ENCODE measurements at places on chromosomes 13 and 19.

DNA sequence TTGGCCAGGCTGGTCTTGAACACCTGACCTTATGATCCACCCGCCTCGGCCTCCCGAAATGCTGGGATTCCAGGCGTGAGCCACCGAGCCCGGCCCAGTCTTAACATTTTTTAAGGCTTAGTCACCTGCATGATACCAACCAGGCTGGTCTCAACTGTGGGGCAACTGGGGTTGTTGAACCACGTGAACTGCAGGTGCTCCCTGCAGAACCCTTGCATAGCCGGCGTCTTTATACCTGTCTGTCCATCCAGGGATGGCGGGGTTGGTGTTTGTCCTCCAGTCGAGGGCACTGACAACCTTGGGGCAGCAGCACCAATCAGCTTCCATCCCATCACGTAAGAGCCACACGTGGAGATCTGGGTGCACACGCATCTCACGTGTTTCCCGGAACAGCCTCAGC is 24.8 kb upstream of the LILRA2 start:
- DNase-seq: no peak

DNA sequence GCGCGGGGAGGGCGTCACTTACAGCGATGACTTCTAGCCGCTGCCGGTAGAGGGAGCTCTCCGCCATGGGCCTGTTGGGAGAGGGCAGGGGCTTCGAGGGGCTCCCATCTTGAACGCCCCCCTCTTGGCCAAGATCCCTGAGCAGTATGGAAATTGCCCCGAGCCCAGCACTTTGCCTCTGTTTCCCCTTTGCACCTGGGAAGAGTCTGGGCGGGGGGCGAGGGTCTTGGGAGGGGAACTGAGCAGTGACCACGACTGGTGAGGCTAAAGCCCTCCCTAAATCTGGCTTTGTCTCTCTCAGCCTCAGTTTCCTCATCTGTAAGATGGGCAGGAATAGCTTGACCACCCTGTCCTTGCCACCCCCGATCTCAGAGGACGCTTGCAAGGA is 2.8 kb downstream of the PALM3 start:
- DNase-seq: no peak

GRCh38 chr13:98143601-98144026 is 720 bp downstream of the FARP1 start:
- no peak for DNase-seq

DNA sequence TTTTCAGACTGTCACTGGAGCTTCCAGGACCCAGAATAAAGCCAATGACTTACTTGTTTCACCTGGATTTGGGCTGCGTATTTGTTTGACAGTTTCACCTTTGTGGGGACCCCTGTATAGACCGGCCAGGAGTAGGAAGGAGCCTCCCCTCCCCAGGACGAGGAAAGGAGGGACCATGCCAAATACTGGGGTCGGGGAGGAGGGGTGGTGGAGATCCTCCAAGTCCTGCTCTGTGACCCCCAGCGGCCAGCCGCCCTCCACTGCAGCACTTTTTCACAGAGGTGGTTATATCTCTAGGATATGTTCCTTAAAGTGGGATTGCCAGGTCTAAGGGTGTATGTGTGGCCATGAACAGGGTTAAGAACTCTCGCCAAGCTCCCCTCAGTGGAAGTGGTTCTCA is 25.7 kb upstream of the ZNF492 start:
- DNase-seq: no peak

- DNase-seq: no peak
These were observed 920.0 kb downstream of the UQCRFS1 start for GRCh38 chr19:28292822-28293500.
